ENCODE measurements at places on chromosomes 1 and 21.

- no peak for DNase-seq
These were observed 140.9 kb upstream of the ETS2 start for GRCh38 chr21:38664841-38665240.

GRCh38 chr1:152018537-152018936, 18.3 kb downstream of the S100A11 start:
- no peak for DNase-seq

GRCh38 chr1:206493279-206493678, 14.1 kb upstream of the RASSF5 start:
- DNase-seq: no peak

GRCh38 chr1:71222668-71223067, 141.8 kb upstream of the ZRANB2 start:
- no peak for DNase-seq

- DNase-seq: no peak
These were observed 32.9 kb downstream of the KAZN start for GRCh38 chr1:14631421-14631820.

- DNase-seq: no peak
These were observed 180.8 kb downstream of the TPR start for GRCh38 chr1:186194107-186194756.

GRCh38 chr21:31310750-31311149, 33.3 kb downstream of the TIAM1 start:
- DNase-seq: no peak

DNA sequence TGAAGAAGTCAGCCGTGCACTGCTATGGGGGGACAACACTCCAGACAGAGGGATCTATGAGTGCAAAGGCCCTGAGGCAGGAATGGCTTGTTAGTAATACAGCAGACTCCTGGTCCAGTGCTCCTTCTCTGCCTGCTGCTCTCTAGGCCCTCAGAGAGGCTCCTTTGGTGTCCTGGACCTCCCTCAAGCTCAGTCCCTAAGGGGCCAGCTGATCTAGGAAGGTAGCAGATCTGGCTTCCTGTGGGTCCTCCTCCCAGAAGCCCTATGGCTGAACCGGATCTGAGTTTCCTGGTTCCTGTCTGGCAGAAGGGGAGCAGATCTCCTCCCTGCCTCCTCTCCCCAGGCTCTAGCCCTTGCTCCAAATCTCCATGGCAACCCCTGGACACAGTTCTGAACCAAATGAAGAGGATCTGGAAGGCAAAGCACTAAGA, at the start of gene LDLRAD2:
TSS of gene LDLRAD2 (plus strand) at position 391 of the 431 bp plus-strand sequence. CDS start 187 bp downstream, outside the sequence.
- DNase-seq: no peak

DNA sequence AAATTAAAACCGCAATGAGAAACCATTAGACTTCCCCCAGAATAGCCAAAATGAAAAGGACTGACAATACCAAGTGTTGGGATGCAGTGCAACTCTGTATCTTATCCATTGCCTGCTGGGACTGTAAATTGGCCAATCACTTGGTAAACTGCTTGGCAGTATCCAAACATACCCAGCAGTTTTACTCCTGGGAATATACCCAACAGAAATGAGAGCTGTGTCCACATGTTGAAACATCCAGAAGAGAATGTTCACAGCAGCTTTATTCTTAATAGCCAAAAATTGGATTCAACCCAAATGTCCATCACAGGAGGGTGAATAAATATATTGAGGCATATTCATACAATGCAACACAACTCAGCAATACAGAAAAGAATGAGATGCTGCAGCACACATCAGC, 13.7 kb upstream of the FAM20B start:
- no peak for DNase-seq

- no peak for DNase-seq
These were observed 5.1 kb upstream of the UTP25 start for GRCh38 chr1:209822706-209823105.

DNA sequence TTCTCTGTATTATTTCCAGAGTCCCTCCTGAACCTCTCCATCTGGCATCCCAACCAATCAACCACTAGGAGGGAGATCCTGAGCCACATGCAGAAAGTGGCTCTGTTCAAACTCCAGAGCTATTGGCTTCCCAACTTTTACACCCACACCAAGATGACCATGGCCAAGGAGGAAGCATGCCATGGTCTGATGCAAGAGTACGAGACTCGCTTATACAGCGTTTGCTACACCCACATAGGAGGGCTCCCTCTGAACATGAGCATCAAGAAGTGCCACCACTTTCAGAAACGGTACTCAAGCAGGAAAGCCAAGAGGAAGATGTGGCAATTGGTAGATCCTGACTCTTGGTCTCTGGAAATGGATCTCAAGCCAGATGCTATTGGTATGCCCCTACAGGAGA, 23.6 kb downstream of the RGSL1 start:
- no peak for DNase-seq

GRCh38 chr1:64851664-64852063, 106.8 kb downstream of the RAVER2 start:
- no peak for DNase-seq

GRCh38 chr1:6523566-6523965, 30.7 kb downstream of the NOL9 start:
- DNase-seq: no peak

GRCh38 chr1:220221269-220221668, 51.0 kb downstream of the RAB3GAP2 start:
- DNase-seq: no peak

- no peak for DNase-seq
These were observed 217.9 kb downstream of the RHOU start for GRCh38 chr1:228953207-228953606.

DNA sequence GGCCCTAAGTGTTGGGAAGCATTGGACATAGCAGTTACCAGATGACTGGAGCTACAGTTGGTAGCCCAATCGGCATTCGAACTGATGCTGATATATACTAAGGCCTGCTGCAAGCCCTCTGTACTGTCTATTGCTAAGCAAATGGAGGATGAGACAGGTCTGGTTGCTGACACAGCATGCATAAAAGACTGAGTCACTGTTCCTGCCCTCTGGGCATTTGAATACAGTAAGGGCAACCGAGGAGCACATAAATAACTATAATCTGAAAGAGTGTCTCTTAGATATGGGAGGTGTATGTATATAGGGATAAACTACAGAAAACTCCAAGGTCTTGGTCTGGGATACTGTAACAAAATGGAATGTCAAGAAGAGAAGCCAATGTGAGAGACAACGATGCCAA, 16.8 kb upstream of the MARK1 start:
- DNase-seq: no peak

GRCh38 chr1:196660852-196661251, 9.0 kb downstream of the CFH start:
- DNase-seq: no peak

GRCh38 chr1:202034683-202035462, 24.5 kb downstream of the ELF3 start:
- peak; percentile 94 for DNase-seq

All from upper lobe of right lung (tissue), 1 donor.